Esophagus squamous epithelium (tissue), 5 donors: ENCODE measurements at places on chromosomes 12 and 14. TPM values are rescaled to one million over a fixed set of nuclear protein-coding genes. Genes with fewer than 3 reads are reported as not detected.

- no peak for DNase-seq
Measured at GRCh38 chr14:94681300-94682060, 69.3 kb downstream of the SERPINA3 start.

The SLC38A2 gene
- total RNA-seq = 300 TPM

GRCh38 chr14:56868660-56869059 is 58.4 kb upstream of the OTX2 start:
- no peak for DNase-seq

The SYNE3 gene
- 1.8 TPM for total RNA-seq

DNA sequence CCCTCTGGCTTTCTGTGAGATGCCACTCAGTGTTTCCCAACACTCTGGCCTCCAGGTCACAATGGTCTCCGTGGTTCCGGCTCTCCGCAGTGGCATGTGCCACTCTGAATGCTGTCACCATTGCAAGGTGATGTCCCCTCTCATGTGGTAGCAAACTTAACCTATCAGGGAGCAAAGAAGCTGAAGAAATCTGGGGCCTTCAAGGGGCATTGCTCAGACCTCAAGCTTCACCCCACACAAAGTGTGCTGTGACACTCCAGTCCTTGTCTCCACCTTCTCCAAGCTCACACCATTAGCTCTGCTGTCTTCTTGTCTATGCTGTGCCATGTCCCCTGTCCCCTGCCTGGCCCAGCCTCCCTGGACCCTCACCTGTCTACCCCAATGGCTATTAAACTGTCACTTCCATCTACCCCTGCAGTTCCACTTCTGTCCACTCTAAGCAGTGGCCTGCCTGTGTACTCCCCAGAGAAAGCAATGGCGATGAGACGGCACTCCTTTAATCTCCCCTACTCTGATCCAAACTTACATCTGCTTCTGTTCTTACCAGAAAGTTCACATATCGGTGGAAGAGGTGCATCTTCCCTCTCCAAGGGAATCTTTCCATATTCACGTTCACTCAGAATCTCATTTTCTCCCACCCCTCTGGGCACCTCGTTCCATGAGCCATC is 93.7 kb downstream of the DHRS2 start:
- no peak for DNase-seq

DNA sequence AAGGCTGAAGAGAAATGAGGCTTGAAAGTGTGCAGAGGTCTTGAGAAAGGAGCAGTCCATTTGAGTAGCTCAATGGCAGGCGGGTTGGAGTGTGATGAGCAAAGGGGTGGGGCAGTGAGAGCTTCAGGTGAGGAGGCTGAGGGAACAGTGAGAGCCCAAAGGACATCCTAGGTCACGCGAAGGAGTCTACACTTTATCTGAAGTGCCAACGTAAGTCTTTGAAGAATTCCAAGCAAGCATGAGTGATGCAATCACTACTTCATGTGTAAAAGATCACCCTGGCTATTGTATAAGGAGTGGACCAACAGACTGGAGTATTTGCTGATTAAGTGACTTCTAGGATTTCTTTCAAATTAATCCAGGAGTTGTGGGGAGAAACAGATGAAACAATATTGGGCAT is 159.9 kb upstream of the HIF1A start:
- DNase-seq = no peak

GRCh38 chr12:810116-810515 is 57.7 kb downstream of the WNK1 start:
- DNase-seq = no peak

GRCh38 chr14:53542732-53543131 is 389.6 kb upstream of the DDHD1 start:
- DNase-seq = no peak

DNA sequence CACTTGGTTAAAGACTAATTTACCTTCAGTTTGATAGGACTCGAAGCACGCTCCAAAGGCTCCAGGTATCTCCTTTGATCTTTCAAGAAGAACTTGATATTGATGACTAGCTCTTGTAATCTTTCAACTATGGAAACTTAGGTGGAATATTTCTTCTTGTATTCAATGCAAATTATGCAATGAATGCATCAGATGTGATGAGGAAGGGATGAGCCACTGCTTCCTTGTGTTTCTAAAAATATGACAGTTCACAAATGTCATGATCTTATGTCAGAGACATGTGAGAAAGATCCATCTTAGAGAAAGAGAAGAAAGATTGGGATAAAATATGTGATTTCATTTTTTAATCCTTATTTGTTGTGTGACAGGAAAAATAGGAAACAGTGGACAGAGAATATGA is 9.9 kb downstream of the RNASE9 start:
- no peak for DNase-seq
